HL-60 (cell line): ENCODE measurements at places on chromosomes 16 and 17.
A peak's percentile ranks its signal among the peaks of the same experiment; 100 is the strongest.

GRCh38 chr16:20566864-20567263, 9.3 kb downstream of the ACSM2B start:
- DNase-seq, result no peak

DNA sequence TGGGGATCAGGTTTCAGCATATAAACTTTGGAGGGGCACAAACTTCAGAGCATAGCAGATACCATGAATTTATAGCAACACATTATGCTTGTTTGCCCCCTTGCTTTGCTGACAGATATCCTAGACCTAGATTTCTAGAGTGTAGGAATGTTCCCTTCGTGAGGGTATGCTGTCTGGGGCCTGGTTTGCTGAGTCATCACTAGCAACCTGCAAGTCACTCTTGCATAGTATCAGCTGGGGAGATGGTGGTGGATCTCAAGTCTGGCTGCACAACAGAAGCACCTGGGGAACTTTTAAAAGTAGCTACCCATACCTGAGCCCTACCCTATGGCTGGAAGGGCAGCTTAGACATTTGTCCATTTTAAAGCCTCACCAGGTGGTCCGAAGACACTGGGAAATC, 22.3 kb upstream of the HSBP1 start:
- no peak for DNase-seq

DNA sequence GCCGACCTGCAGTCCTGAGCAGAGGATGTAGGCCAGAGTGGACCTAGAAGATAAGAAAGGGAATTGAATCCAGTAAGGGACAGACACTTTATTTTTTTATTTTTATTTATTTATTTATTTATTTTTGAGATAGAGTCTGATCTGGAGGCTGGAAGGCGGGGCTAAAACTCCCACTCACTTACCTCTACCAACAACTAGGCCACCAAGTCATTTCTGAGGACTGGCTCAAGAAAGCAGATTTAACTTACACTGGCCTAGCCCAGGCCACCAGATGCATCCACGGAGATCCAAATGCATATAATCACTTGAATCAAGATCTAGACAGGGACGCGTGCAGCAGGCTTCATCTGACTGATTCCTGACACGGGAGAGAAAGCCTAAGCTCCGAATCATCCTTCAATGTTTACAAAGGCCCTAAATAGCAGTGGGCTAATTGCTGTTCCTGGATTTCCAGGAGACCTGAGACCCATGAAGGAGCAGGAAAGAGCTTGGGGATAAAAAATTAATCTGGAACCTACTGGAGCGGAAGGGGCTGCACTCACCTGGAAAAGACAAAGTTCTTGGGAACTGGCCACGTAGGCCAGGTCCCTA, 1.1 kb upstream of the ALOX12 start:
- DNase-seq, result no peak

DNA sequence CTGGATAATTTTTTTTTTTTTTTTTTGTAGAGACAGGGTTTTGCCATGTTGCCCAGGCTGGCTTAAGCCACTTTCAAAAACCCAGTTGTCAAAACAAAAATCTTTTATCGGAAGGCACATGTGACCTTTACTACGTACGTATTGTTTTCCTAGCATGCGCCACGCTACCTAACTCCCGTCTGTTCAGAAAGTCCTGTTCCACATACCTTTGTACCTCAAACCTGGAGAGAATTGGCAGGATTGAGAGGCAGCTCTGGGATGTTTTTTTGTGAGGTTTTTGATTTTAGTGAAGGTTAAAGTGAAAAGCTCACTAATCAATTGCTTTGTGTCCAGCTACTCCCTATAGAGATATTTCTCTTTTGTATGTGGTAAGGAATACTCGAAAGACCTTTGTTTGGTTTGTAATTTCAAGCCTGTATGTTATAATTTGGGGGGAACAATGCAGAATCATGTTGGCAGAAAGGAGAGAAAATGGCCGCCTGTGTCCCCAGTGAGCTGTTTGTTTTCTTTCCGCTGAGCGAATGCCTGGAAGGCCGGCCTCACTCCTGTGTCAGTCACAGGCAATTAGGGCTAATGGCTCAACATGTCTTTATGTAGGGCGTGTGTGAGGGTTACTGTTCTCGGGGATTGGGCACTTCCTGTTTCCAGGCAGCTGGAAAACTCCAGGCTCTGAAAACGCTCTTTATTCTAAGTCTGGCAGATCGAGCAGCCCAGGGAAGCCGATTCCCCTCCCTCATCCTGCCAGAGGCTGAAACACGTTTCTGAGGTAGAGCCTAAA, 60.8 kb upstream of the CLEC18A start:
- DNase-seq, result no peak

- DNase-seq, result no peak
Measured at GRCh38 chr17:12310811-12311210, 290.1 kb downstream of the MAP2K4 start.

- no peak for DNase-seq
Measured at GRCh38 chr17:74870512-74870911, 2.3 kb downstream of the FDXR start.

DNA sequence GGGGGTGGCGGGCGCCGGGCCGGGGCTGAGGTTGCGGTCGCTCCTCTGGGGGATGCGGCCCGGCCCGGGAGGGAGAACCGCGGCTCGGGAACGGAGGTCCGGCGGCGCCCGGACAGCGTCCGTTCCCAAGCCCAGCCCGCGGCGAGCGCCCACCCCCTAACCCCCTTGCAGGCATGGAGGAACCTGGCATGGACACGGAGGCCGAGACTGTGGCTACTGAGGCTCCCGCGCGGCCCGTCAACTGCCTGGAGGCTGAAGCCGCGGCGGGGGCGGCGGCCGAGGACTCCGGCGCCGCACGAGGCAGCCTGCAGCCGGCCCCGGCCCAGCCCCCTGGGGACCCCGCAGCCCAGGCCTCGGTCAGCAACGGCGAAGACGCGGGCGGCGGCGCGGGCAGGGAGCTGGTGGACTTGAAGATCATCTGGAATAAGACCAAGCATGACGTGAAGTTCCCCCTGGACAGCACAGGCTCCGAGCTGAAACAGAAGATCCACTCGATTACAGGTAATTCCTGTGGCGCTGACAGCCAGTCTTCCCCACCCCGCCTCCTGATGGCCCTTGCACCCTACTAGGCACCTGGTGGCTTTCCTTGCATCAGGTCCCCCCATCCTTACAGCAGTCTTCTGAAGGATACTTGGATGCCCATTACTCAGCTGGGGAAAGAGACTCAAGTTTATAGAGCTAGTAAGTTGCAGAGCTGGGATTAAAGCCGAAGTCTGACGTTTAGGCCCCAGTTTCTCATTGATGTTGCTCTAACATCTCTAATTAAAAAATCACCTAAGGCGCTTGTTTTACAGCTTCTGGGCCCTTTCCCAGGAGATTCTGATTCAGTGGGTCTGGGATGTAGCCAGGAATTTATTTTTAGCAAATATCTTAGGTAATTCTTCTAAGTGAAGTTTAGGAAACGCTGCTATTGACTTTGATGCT, 514 bp downstream of the UBFD1 start:
- DNase-seq, result no peak

DNA sequence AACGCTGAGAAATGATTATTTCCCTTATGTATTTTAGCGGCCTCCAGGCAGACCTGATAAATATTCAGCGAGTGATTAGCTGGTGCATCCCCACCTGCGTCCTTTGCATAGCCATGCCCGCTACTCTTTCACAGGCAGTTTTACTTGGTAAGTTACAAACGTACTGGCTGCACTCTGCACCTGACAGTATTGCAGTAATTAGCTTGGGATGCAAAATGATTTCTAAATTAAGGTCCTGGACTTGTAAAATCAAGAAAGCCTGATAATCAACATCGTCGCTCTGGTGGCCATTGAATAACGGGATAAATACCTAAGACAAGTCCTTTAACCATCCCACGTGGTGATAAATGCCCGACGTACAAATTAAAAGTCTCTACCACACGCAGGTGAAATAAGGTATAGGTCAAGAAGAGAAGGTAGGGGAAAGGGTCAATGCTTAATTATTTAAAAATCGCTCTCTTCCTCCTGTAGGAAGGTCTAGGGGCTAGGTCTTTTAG, 998 bp upstream of the PRKCA start:
- DNase-seq, result no peak

DNA sequence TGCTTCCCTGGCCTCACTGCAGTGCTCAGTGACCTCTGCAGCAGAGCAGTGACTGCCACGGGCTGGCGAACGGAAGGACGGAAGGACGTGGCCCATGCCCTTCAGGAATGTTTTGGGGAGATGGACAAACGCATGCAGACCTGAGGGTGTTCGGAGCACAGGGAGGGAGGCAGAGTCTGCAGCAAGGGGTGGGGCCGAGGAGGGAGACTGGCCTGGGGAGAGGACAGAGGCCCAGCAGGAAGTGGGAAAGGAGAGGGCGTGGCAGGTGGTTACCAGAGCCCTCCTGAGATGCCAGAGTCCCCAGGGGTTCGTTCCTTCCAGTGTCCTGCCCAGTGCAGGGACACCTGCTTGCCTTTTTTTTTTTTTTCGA, 21.9 kb downstream of the ADORA2B start:
- DNase-seq, result peak; percentile 33

DNA sequence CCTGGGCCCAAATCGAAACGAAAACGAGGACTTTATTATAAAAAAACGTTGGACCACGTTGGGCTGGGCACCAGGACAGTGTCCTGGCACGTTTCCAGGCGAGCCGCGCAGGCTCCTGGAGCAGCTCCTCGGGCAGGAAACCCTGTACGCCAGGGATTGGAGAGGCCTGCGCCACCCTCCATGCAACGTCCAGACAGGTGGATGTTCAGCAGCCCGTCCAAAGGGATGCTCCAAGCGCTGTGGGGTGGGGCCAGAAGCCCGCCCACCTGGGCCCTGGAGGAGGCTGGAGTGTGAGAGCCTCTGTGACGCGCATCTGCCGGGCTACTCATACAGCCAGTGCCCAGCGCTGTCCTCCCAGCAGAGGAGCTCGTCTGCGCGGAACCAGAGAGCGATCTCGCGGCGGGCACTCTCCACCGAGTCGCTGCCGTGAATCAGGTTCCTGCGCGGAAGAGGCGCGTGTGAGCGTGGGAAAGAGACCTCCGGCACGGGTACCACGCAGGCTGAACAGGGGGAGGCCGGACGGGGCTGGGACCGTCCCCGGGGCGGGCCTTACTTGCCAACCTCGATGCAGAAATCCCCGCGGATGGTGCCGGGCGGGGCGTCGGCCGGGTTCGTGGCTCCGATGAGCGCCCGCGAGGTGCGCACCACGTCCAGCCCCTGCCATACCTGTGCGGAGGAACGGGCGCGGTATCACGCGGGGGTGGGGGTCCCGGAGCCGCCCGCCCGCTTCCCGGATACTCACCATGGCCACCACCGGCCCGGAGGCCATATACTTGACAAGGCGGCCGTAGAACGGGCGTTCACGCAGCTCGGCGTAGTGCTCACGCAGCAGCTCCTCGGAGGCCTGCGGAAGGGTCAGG, 785 bp downstream of the NME3 start:
- DNase-seq, result no peak

GRCh38 chr17:9475101-9475658, 100.4 kb downstream of the STX8 start:
- no peak for DNase-seq

GRCh38 chr16:65819136-65819898, 547.2 kb upstream of the CDH5 start:
- DNase-seq, result no peak

- DNase-seq, result no peak
Measured at GRCh38 chr17:61002316-61002736, 324.7 kb downstream of the BCAS3 start.

- DNase-seq, result no peak
Measured at GRCh38 chr17:68127914-68128313, 92.4 kb downstream of the KPNA2 start.

DNA sequence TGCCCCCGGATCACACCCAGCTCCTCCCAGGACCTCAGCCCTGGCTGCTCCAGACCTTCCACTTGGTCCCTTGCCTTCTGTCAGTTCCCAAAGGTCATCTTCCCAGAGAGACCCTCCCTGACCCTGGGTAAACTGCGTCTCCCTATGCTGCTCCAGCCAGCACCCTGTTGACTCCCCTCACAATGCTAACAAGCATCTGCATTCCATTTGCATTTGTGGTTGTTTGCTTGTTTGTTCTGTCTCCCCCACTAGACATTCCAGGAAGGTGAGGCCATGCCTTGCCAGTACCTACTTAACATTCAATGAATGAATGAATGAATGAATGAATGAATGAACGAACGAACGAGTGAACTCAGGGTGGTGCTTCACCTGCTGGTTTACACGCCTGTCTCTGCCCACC, 171.2 kb downstream of the WSCD1 start:
- no peak for DNase-seq

DNA sequence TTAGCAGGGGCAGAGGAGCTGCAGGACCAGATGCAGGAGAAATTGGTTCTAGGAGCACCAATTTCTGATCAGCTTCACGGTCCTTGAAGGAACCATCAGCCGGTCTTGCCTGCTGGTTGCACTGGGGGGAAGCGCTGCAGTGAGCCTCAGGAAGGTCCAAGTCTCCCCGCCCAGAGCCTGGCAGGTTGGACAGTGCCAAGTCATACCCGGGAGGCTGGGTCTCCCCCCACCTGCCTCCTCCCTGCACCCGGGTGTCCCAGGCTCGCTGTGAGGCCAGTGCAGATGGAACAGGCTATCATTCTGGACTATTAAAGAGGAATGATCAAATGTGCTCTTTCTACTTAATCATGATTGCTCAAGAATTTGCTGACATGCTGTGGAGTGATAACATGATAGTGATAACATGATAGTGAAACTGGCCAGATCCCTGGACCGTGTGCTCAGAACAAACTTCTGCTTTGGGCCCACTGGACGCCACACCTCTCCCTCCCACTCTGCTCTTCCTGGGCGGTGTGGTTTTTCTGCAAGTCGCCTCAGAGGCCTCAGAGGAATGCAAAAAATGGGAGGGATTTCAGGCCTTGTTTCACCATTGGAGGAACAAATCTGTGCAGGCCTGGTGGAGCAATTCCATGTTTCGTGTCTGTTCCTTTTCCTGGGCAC, 236.0 kb downstream of the IRF8 start:
- DNase-seq, result no peak

DNA sequence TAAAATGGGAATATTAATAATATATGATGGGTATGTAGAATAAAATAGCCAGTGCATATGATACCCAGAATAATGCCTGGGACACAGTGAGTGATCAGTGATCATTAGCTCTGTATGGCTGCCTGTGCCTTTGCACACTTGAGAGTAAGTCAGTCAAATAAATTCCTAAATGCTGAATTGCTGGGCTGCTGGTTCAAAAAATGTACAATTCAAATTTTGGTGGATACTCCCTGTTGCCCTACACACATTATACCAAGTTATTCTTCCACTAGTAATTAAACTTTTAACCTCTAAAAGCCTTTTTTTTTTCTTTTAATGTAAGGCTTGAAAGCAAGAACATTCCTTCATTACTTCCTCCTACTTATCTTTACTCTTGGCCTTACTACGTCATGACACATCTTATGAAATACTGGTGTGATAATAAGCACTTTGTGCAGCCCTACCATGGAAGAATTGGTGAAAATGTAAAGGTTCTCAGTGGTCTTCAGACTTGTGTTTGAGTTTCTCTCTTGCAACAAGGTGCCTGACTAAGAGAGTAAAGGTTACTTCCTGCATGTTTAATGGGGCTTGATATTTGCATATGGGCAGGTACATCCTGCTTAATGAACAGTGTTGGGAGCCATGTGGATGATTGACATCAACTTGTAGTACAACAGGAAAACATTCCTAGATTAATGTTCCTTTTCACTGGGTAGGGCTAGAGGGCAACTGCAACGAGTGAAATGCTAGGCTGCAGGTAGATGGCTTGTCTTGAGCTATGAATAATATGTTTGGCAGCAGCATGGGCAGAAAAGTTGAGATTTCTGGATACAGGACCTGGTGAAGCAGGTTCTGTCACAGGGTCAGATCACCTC, 84.3 kb downstream of the PRKCA start:
- no peak for DNase-seq

- DNase-seq, result peak; percentile 74
Measured at GRCh38 chr16:1884155-1884760, 12.3 kb upstream of the MEIOB start.
